Mammary epithelial cell (primary cell): ENCODE measurements at places on chromosomes 12 and 14. TPM values are rescaled to one million over a fixed set of nuclear protein-coding genes. Genes with fewer than 3 reads are reported as not detected.

The ST8SIA1 gene
- 0.50 TPM for total RNA-seq

The GLIPR1L2 gene
- 0.29 and 0.80 TPM in 2 replicates for total RNA-seq

The TMEM117 gene
- total RNA-seq: 12.7 and 20.8 TPM in 2 replicates

The ZNF891 gene
- total RNA-seq: 0.83 TPM

The SDR9C7 gene
- total RNA-seq: not detected in 2 replicates

The RCOR1 gene
- 45.6 and 48.2 TPM in 2 replicates for total RNA-seq

The C1R gene
- 16.3 TPM for total RNA-seq

The NOC4L gene
- total RNA-seq: 26.5 and 27.7 TPM in 2 replicates

The MYO1H gene
- not detected in 2 replicates for total RNA-seq

The NOS1 gene
- not detected for total RNA-seq

The TMEM132D gene
- not detected for total RNA-seq

The TPH2 gene
- not detected in 2 replicates for total RNA-seq

The TUNAR gene
- total RNA-seq: not detected in 2 replicates

The RFX4 gene
- total RNA-seq: not detected in 2 replicates

The DHRS4L2 gene
- 25.0 and 29.3 TPM in 2 replicates for total RNA-seq

The OR10P1 gene
- total RNA-seq: not detected in 2 replicates

The EXD2 gene
- total RNA-seq: 30.2 and 31.7 TPM in 2 replicates
